ENCODE measurements at places on chromosomes 6 and 20.

- DNase-seq: no peak
These were observed 925.5 kb upstream of the SLC35B3 start for GRCh38 chr6:9360881-9361280.

DNA sequence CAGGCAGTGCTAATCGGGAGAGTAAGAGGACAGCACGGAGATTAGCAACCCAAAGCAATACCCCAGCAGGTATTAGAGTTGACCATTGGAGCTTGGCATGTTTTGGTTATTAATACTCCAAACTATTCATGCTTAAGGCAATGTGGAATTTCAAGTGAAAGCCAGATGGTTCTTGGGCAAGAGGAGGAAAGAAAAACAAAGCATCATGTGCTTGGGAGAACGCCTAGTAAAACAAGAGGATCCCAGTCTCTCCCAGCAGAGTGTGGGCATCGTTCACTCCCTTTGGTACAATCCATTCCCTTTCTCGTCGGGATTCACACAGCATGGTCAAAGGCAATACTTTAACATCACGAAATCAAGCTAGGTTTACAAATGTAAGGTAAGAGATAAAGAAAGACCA is 349.8 kb downstream of the PRKN start:
- DNase-seq: no peak

- DNase-seq: no peak
These were observed 216.2 kb upstream of the SOX4 start for GRCh38 chr6:21377356-21377755.

DNA sequence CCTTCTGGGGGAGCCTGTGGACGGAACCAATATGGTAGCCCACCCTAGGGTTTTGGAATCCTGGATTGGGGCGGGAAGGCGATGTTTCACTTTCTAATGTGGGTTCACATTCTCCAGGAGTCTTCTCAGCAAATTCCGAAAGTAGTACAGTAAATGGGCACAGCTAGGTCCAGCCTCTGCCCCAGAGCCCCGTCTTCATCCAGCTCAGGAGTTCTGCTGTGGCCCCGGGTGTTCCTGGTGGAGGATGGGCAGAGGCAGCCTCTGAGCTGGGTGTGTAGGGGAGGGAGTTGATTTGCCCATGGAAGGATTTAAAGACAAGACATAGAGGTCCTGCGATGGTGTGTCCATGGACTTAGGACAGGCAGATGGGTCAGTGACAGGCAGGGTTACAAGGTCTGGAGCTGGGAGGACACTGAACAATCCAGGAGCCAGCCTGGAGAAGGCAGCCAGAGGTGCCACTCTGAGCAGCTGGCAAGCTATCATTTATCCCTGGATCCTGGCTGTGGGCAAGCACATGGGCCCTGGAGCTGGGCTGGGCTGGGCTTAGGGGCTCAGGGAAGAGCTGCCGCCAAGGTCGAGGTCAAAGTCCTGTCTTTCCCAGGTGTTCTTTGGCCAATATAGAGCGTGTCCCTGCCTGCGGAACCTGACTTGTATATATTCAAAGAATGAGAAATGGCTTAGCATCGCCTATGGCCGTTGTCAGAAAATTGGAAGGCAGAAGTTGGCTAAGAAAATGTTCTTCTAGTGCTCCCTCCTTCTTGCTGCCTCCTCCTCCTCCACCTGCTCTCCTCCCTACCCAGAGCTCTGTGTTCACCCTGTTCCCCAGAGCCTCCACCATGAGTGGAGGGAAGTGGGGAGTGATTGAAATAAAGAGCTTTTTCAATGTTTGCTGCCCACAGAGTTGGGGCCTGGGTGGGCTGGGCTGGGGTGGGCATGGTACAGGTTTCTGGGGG is 6.7 kb downstream of the CLPSL1 start:
- no peak for DNase-seq

- no peak for DNase-seq
These were observed 65.3 kb upstream of the APCDD1L start for GRCh38 chr20:58580474-58580835.

DNA sequence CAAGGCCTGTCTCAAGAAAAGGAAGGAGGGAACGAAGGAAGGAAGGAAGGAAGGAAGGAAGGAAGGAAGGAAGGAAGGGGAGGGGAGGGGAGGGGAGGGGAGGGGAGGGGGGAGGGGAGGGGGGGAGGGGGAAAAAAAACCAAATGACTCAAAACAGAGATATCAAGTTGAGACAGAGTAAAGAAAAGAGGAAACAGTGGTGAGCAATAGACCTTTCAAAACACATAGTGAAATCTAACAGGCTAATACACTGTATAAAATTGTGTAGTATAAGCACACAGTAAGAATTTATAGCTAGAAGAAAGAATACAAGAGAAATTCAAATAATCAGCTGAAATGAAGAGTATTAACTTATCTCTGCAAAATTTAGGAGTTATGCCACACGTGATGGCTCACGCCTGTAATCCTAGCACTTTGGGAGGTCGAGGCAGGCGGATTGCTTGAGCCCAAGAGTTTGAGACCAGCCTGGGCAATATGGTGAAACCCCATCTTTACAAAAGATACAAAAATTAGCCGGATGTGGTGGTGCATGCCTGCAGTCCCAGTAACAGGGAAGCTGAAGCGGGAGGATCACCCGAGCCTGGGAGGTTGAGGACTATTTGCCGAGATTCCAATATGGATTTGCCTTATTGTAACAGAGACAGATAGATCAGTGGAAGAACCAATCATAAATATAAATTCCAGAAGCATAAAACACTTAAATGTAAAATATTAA is 123.2 kb downstream of the PRND start:
- DNase-seq: no peak

DNA sequence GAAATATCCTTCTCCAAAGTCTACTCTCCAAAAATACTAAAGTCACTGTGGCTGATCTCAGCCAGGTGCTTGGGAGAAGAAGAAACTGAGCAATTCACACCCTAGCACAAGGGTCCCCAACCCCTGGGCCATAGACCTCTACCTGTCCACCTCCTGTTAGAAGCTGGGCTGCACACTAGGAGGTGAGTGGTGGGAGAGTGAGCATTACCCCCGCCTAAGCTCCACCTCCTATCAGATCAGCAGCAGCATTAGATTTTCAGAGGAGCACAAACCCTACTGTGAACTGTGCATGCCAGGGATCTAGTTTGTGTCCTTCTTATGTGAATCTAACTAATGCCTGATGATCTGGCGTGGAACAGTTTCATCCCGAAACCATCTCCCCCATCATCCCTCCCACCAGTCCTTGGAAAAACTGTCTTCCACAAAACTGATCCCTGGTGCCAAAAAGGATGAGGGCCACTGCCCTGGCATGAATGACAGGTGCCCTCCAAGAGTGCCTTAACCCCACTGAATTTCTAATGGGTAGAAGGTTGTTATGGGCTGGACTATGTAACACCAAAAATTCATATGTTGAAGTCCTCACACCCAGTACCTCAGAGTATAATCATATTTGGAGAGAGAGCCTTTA is 109.2 kb upstream of the CDYL start:
- no peak for DNase-seq

DNA sequence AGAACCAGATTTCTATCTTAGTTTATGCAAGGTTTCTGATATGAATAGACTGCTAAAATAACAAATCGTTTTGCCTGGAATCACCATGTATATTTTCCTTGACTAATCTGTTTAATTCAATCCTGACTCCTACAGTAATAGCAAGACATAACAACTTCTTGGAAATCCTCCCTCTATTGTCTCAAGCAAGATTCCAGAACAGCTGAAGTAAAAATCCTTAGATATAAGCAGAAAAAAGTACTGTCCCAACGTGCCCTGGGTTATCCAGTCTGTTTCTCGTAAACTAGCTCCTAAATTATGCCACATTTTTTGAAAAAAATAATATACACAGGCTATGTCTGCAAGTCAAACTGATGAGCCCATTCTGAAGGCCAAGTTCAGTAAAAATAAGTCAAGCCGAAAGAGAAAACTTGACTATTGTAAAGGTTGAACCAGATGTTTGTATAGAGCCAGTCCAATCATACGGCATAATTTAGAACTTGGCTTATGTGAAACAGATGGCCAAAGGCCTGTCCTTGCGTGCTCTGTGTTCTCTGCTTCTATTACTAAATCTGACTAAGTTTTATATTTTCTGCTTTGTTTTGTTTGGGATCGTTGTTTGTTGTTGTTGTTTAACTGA is 341.6 kb upstream of the NRSN1 start:
- DNase-seq: no peak

GRCh38 chr6:128370072-128370471 is 150.3 kb downstream of the PTPRK start:
- DNase-seq: no peak

- DNase-seq: no peak
These were observed 63.0 kb upstream of the NCOA3 start for GRCh38 chr20:47438464-47439381.

DNA sequence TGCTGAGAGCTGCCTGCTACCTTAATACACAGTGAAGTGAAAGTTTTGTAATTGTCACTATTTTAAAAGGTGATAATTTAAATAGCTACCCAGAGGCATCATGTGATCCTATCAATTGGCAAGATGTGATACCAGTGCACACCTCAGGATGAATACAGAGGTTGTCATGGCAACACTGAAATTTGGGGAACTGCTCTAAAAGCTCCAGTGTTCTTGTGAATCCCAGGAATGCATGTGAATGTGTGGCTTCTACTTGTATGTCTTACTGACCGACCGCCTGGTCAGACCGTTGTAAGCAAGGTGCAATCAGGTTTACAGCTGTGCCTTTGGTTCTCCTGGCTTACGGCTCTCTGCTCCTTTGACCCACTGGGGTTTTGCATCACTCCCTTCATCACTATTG is 146.3 kb upstream of the GJE1 start:
- DNase-seq: no peak

DNA sequence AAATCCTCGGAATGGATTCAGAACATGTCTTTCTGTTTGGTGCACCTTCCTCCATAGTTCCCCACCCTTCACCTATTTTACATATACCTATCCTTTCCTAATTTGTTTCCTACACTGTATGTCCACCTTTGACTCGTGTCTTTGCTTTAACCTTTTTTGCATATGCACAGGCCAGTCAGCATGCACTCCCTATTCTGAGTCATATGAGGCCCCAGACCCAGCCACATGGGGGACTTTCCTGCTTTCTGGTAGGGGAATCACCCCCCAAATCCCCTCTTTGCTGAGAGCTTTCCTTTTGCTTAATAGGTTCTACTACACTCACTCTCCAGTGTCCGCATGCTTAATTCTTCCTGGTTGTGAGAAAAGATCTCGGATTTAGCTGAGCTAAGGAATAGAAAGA is 393.8 kb upstream of the IMPG1 start:
- DNase-seq: no peak

GRCh38 chr6:3337521-3338350 is 79.0 kb downstream of the PSMG4 start:
- DNase-seq: no peak

GRCh38 chr6:41367700-41368099 is 32.3 kb downstream of the NCR2 start:
- no peak for DNase-seq

DNA sequence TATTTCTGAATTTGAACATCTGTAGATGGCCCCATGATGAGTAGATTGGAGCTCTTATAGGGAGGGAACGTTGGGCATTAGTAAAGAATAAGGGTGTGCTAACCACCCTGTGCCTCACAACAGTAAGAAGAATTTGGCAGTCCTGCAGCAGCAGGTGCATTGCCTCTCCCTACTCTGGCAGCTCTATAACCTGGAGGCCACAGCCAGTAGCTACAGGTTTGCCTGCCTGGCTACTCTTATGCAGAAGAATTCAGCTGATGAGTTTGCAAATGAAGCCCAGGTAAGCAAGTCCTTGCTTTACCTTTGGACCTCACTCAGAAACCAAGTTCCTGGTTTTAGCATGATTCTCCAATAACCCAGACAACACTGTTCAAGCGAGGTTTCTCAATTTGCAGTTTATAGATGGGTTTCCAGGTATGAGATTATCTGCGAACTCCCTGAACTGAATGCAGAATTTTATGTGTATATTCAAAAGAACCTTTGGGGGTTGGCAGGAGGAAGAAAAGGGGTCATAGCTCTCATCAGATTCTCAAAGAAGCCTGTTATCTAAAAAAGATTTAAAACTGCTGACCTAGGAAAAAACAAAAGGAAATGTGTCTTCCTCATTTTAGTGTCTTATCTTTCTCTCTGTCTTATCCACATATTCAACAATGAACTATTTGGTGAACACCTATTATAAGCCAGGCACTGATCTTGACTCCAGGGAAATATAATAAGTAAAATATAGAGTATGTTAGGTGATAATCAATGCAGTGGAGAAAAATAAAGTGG is 18.9 kb downstream of the TREML1 start:
- DNase-seq: no peak

DNA sequence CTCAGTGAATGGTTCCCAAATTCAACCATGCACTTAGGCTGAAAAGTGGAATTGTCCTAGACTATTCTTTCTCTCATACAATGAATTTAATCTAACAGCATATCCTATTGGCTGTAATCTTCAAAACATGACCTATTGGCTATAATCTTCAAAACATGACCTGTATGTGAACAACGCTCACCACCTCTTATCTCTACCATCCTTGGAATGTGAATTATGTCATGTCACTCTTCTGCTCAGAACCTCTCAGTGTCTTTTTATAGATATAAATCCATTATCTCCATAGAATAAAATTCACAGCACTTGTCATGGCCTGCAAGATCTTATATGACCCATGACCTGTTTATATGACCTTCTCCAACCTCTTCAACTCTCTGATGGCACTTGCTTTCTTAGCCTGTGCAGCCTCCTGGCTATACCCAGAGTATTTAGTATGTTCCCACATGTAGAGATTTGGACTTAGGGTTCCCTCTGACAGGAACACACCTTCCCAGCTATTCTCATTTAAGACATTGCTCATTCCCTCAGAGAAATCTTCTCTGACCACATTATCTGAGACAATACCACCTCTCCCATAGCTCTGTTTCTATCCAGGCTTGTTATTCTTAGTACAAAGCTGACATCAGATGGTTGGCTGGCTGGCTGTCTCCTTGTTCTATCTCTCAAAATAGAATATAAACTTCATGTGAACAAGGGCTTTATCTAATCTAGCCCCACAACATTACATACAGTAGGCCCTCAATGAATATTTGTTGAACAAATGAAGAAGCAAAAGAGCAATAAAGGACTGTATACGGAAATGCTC is 275.0 kb upstream of the PREP start:
- DNase-seq: no peak

Data from stimulated activated CD4-positive, alpha-beta T cell treated with anti-CD3 and anti-CD28 coated beads, Interleukin-4, amount 100 ng/mL, for 4 hours (primary cell).